ENCODE measurements at places on chromosomes 16 and 17. TPM values are rescaled to one million over a fixed set of nuclear protein-coding genes. Genes with fewer than 3 reads are reported as not detected.

The ASPHD1 gene
- total RNA-seq, result 0.78 TPM

The EME1 gene
- 1.3 TPM for total RNA-seq

The COIL gene
- 16.6 TPM for total RNA-seq

The SLC12A3 gene
- total RNA-seq, result 0.06 TPM

The MYOCD gene
- 0.89 TPM for total RNA-seq

The PRSS36 gene
- 5.6 TPM for total RNA-seq

The HYDIN gene
- 14.6 TPM for total RNA-seq

The MYO18A gene
- 37.4 TPM for total RNA-seq

The XAF1 gene
- 54.2 TPM for total RNA-seq

DNA sequence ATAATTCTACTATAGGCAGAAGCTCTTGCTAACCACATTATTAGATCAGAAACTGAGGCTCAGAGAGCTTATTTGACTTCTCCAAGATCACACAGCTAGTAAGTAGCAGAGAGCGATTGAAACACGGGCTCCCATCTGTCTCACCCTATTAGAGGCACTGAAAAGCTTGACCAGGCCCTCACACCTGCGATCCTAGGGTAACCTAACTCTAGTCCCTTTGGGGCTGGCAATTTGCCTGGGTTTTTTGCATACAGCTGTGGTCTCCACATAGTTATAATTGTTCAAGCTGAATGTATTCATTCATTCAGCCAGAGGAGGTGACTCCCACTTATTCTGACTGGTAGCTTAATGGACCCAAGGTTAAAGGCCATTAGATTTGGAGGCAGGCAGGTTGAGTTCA is 121.2 kb downstream of the ANKFN1 start:
- no peak for DNase-seq
- no peaks in the 10 kb centered on the region for H3K4me1 ChIP-seq
- H3K27me3 ChIP-seq, result no peaks in the 10 kb centered on the region
- no peak overlapping the region for H3K4me3 ChIP-seq

DNA sequence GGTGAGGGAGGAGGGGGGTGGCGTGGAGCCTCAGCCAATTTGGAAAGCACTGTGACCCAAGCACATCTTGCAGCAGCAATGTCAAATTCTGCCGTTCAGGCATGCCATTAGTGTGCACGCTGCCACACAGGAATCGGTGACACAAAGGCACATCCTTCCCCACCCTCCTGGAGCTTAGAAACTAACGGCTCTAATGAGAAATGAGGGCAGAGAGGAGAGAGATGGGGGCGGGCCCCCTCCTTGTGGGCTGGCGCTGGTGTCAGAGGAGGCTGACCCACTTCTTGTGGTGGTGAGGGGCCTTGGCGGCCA is 94.8 kb downstream of the RTN4RL1 start:
- no peaks in the 10 kb centered on the region for H3K36me3 ChIP-seq
- peaks cover 12% of the 10 kb centered on the region for H3K4me1 ChIP-seq
- no peaks in the 10 kb centered on the region for H3K27me3 ChIP-seq
- DNase-seq, result no peak

DNA sequence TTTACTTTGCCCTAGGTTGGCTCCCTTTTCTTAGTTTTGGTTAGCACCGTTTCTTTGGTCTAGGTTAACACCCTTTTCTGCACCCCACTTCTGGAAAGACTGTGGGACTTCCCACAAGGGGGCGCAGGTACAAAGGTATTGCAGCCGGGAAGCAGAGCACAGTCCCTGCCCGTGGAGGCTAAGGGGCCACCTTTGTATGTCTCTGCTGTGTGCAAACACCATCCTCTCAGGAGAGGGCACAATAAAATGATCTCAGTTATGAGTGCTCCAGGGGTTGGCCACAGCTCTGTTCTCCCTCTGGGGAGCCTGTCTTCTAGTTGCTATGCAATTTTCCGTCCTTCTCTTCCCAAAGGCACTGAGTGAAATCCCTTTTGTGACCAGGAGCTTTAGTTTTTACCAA is 28.4 kb upstream of the TMC5 start:
- no peak overlapping the region for H3K4me3 ChIP-seq
- no peaks in the 10 kb centered on the region for H3K36me3 ChIP-seq
- no peaks in the 10 kb centered on the region for H3K27me3 ChIP-seq
- H3K27ac ChIP-seq, result peak overlapping the region; percentile 53
- DNase-seq, result no peak

- peaks cover 3% of the 10 kb centered on the region for H3K4me1 ChIP-seq
- H3K36me3 ChIP-seq, result no peaks in the 10 kb centered on the region
- DNase-seq, result no peak
- no peaks in the 10 kb centered on the region for H3K27me3 ChIP-seq
- no peak overlapping the region for H3K4me3 ChIP-seq
- no peak overlapping the region for H3K27ac ChIP-seq
These were observed 26.0 kb downstream of the MSI2 start for GRCh38 chr17:57282296-57282695.

GRCh38 chr16:70777973-70778406 is 23.0 kb downstream of the VAC14 start:
- H3K27me3 ChIP-seq, result no peaks in the 10 kb centered on the region
- H3K36me3 ChIP-seq, result peaks cover 29% of the 10 kb centered on the region
- no peak overlapping the region for H3K27ac ChIP-seq
- H3K4me1 ChIP-seq, result no peaks in the 10 kb centered on the region

- no peaks in the 10 kb centered on the region for H3K27me3 ChIP-seq
- no peaks in the 10 kb centered on the region for H3K4me1 ChIP-seq
- no peak overlapping the region for H3K4me3 ChIP-seq
- no peaks in the 10 kb centered on the region for H3K36me3 ChIP-seq
- no peak for DNase-seq
These were observed 445.3 kb upstream of the TOM1L1 start for GRCh38 chr17:54455251-54455868.

GRCh38 chr17:56937687-56938086 is 23.2 kb downstream of the COIL start:
- H3K4me1 ChIP-seq, result no peaks in the 10 kb centered on the region
- peaks cover 11% of the 10 kb centered on the region for H3K36me3 ChIP-seq
- no peak overlapping the region for H3K4me3 ChIP-seq

DNA sequence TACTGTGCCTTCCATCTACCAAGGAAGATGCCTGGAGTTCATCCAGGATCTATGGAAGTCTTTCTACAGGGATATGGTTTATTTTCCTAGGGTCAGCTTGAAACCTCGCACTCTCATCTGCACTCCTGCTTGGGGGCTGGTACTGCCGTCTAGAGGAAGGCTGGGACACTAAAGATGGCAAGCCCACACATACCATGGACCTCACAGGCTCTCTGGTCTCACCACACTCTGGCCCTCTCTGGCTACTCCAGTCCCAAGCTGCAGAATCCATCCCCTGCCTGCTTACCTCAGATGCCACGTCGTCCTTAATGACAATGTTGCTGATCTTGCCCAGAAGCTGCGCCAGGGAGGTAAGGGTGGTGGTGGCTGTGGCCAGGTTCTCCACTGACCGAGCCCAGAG is 2.1 kb upstream of the UNC119 start:
- no peak overlapping the region for H3K27ac ChIP-seq
- peaks cover 15% of the 10 kb centered on the region for H3K4me1 ChIP-seq
- no peaks in the 10 kb centered on the region for H3K27me3 ChIP-seq
- DNase-seq, result no peak
- H3K36me3 ChIP-seq, result peaks cover 64% of the 10 kb centered on the region

GRCh38 chr17:50764734-50765149 is 2.6 kb downstream of the ANKRD40CL start:
- H3K4me1 ChIP-seq, result peaks cover 6% of the 10 kb centered on the region
- H3K27ac ChIP-seq, result no peak overlapping the region
- no peak overlapping the region for H3K4me3 ChIP-seq

DNA sequence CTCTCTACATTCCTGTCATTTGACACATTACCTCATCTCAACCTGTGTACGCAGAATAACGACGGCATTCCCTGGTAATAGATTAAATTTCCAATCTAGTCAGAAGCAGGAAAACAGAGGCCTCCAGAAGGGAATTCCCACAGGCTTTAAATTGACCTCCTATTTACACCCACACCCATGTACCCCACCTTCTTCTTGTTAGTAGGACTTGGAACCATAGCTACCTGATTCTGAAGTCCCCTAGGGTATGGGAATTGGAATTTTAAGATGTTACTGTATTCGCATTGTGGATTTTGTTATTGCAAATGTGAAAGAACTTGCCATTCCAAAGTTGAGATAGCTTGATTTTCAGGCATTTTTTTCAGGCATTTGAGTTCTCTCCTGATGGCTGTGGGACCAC is 377.5 kb upstream of the DYNLRB2 start:
- no peak overlapping the region for H3K4me3 ChIP-seq
- H3K4me1 ChIP-seq, result no peaks in the 10 kb centered on the region
- no peak overlapping the region for H3K27ac ChIP-seq
- no peaks in the 10 kb centered on the region for H3K27me3 ChIP-seq

DNA sequence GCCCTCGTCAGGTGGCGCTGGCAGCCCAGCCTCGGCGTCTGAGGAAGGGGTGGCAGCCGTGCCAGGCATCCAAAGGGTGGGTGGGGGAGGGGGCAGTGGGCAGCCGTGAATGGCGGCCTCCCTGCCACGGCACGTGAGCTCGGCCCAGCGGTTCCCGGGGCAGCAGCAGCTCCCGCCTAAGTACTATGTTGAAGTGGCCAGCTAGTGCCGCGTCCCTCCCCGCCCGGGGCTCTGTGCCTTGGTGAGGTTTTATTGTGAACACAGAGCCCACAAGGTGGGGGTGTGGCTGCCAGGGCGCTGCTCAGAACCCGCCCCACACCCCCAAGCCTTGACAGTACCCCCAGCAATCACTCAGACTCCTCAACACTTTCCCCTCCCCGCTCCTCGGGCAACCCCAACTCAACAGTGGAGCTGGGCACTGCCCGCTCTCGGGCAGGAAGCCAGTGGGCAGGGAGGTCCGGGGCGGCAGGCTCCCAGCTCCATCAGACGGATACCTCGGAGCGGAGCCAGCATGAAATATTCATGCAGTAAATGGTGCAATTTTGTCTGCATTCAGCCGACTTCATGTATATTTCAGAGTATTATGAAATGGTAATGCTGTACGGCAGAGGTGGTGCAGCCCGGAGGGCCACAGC is 80.4 kb downstream of the ENGASE start:
- no peak overlapping the region for H3K27ac ChIP-seq
- H3K27me3 ChIP-seq, result peaks cover 13% of the 10 kb centered on the region
- H3K36me3 ChIP-seq, result no peaks in the 10 kb centered on the region
- no peaks in the 10 kb centered on the region for H3K4me1 ChIP-seq
- DNase-seq, result no peak

GRCh38 chr17:57305908-57306504 is 49.7 kb downstream of the MSI2 start:
- no peaks in the 10 kb centered on the region for H3K4me1 ChIP-seq
- no peaks in the 10 kb centered on the region for H3K27me3 ChIP-seq
- H3K4me3 ChIP-seq, result no peak overlapping the region
- H3K27ac ChIP-seq, result no peak overlapping the region
- no peaks in the 10 kb centered on the region for H3K36me3 ChIP-seq

- no peak overlapping the region for H3K4me3 ChIP-seq
- H3K36me3 ChIP-seq, result no peaks in the 10 kb centered on the region
- DNase-seq, result no peak
- no peaks in the 10 kb centered on the region for H3K27me3 ChIP-seq
These were observed 648.5 kb upstream of the RBFOX1 start for GRCh38 chr16:6684076-6684673.

Measured in upper lobe of left lung (tissue), 6 donors.